ENCODE measurements at places on chromosomes 3 and 15.

DNA sequence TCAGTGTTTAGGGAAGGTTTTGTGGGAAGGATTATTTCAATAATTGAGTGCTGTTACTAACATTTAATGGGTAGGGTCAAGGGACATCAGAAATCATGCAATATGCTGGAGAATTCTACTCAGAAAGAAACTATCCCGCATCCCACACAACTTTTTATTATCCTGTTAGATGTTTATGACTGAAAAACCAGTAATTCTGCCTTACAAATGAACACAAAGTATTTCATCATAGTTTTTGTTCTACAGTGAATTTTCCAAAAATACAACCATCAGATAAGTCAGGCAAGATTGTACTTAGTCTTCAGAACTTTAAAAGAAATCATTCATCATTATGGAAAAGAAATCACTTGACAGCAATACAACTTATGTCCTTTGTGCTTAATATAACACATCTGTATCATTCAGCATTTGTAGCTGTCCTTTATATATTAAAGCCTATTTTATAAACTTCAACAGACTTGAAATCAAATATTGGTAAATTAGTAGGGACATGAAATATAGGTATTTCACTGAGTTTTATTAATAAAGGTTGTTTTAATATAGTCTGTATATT is 61.9 kb downstream of the TRPM7 start:
- no peak for DNase-seq

DNA sequence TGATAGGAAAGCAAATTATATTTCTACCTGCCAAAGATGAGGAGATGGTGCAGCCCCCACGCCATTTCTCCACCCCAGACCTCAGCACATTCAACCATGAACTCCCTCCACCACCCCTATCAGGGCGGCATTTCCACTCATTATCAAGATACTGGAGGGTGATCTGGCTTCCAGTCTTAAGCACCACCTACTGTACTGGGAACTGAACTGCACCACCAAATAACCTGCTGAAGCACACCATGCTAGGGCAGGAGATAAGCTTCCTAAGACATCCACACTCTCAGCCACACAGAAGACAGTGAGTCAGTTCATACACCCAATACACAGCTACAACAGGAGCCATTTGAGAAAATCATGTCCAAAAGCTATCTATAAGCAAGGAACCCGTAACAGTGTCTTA is 98.8 kb downstream of the FGF7 start:
- no peak for DNase-seq

- DNase-seq = no peak
Measured at GRCh38 chr3:168648321-168648720, 552.6 kb upstream of the GOLIM4 start.

DNA sequence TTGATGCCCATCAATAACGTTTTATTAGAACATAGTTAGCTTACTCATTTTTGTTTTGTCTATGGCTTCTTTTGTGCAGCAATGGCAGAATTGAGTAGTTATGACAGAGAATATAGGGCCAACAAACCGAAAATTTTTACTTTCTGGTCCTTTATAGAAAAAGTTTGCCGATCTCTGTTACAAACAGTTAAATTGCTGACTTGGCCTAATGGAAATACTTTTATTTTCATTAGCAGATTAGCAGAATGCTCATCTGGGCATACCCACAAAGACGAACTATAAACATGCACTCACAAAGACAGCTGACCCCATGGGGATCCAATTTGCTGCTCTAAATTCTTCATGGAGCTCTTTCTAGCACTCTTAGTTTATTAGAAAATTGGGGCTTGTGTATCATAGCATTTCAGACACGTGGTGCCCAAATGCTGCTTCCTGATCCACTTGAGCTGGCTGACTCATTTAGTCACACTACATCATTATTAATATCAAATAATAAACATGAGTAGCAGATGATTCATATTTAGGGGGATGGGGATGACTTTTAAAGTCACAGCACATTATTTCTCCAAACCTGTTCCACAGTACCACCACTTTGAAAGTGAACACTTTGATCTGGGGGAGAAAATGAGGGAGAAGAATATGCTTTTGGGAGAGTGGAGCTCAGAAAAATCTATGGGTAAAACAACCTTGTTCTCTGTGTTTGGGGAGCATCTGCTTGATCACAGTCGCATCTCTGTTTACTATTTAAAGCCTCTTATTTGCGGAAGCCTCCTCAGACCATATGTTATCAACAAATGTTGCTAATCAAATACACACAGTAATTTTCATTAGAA is 228.1 kb upstream of the FEZF2 start:
- DNase-seq = no peak

- DNase-seq = no peak
Measured at GRCh38 chr3:72401005-72401545, 447.2 kb downstream of the SHQ1 start.

GRCh38 chr15:47461652-47462141 is 255.6 kb upstream of the SEMA6D start:
- DNase-seq = no peak

DNA sequence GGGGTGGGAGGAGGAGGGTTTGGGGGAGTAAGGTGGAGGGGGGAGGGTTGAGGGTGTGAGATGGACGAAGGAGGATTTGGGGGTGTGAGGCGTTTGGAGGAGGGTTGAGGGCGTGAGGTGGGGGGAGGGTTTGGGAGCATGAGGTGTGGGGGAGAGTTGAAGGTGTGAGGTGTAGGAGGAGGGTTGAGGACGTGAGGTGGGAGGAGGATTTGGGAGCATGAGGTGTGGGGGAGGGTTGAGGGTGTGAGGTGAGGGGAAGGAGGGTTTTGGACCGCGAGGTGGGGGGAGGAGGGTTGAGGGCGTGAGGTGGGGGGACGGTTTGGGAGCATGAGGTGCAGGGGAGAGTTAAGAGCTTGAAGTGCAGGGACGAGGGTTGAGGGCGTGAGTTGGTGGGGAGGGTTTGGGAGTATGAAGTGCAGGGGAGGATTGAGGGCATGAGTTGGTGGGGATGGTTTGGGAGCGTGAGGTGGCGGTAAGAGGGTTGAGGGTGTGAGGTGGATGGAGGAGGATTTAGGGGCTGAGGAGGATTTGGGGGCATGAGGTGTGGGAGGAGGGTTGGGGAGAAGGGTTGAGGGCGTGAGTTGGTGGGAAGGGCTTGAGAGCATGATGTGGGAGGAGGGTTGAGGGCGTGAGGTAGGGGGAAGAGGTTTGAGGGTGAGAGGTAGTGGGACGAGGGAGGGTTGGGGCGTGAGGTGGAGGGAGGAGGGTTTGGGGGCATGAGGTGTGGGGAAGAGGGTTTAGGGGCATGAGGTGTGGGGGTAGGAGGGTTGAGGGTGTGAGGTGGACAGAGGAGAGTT is 1.2 kb downstream of the MLF1 start:
- no peak for DNase-seq

DNA sequence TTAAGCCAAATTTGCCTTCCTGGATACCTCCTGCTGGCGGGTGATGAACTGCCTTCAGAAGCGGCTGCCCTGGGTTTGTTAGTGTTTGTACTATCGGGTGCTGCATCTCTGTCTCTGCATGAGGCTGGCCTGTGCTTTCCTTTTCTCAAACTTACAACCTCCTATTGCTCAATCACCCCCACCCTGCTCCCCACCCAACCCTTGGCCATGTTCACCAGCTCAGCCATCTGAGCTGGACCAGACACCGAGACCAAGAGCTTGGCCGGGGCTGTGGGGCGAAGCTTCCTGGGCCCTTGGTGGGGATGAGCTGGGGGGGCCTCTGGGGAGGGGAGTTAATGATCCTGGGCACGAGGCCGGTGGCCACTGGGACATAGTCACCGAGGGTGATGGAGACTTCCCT is 16.8 kb upstream of the FBLN2 start:
- no peak for DNase-seq

GRCh38 chr3:114974387-114974786 is 172.7 kb downstream of the ZBTB20 start:
- DNase-seq = no peak

GRCh38 chr15:63109920-63110319 is 11.7 kb upstream of the LACTB start:
- no peak for DNase-seq

- no peak for DNase-seq
Measured at GRCh38 chr3:106326941-106327695, 458.3 kb upstream of the CBLB start.

DNA sequence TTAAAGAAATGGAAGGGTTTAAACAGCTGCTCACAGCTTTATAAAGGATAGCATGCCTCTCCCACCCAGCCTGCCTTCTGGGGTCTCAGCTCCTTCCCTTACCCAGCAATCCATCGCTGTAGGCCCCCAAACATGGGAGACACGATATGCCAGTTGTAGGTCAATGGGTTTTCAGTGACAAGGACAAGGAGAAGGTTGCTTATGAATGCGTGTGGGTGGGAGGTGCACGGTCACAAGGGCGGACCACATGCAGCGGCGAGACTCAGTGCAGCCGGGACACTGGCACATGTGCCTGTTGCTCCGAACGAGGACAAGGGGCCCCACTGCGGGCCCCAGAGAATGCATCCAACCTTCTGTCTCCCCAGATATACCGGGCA is 67.0 kb downstream of the MGLL start:
- no peak for DNase-seq

DNA sequence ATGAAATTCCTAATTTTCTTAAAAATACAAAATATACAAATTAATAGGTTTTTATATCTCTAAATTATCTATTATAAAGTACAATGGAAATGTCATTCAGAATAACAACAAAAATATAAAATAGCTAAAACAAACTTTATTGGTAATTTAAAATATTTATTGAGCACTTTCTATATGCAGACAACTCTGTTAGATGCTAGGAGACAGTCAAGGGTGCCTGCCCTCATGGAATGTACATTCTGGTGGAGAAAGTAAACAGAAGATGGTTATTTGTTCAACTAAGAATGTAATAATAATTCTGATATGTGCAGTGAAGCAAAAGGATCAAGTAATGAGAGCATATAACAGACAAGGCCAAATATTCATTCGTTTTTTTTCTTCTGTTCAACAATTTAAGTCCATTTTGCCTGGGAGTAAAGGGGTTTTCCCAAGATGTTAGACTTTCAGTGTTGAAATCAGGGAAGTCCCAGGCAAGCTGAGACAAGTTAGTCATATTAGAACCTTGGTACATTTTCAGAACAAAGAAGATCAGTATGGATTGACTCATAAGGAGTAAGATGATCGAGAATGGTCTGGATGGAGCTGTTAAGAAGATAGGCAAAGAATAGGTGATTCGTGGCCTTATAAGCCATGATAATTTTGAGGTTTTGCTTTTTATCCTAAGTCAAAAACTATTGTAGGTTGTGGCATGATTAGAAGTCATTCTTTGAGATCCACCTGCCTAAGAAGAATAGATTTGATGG is 150.2 kb upstream of the MLF1 start:
- no peak for DNase-seq

- no peak for DNase-seq
Measured at GRCh38 chr15:42194513-42194912, 13.6 kb downstream of the VPS39 start.

DNA sequence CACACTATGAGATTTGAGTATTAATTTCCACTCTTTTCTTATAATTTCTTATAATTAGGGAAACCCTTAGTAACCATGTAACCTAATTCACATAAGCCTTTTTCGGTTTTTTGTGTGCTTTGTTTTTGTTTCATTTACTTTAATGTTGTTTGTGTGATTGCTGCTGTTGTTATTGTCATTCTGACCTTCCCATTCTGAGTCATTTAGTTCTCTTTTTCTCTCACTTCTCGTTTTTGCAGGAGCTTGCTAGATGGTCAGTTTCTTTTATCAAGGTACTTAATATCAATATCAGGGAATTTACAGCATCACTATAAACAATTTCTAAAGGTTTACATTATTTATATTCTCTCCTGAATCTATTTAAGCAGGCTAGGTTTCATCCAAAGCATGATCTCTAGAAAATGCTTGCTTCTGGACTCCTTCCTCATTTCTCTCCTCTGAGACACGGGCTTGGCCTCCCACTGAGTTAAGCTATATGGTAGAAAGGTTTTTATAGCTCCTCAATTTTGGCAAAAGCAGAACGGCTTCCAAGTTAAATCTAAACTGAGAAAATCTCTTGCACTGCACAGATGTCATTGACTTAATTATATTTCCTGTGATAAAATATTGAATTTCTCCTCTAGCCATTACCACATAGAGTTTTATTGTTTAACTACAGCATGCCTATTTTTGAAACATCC is 534.2 kb downstream of the NSUN3 start:
- no peak for DNase-seq

DNA sequence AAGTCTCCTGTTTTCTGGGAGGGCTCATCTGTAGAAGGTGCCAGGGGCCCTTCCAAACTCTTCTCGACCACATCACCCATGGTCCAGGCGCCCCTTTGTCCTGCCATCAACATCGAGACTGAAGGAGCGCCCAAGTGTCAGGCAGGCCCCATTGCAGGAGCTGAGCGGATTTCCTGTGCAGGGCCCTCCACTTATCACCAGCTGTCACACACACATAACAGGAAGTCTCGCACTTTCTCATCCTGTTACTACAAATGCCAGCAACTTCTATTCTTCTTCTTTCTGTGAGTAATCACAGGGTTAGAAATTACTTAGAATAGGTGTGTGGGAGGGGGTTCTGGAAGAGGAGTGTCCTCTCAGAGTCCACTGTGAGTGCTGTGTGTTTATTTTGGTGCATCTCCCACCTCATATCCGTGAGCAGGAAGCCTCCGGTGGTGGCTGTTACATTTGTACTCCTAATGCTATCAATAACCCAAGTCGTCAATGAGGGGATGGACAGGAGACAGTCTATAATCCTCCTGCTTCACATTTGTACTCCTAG is at the start of gene KLHL6:
Gene KLHL6, minus strand, starts transcription at position 166 of the 541 bp plus-strand sequence. Its CDS starts 53 bp downstream, at position 113.
- no peak for DNase-seq

DNA sequence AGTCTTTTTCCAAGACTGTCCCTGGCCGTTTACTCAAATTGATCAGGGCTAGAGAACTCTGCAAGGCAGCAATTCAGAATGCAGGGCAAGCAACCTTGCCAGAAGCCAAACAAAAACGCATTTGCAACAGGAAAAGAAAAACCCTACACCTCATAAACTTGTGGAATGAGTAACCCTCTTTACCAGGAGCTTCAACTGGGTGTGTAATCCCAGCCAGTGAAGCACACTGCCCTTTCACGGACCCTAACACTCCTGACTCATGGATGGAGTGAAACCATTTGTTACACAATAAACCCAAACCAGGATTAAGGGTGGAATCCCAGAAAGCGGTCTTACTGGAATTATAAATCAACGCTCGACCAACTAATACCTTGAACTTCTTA is 14.8 kb upstream of the LDHAL6B start:
- DNase-seq = no peak

GRCh38 chr3:42043099-42043813 is 47.9 kb upstream of the TRAK1 start:
- peak; percentile 89 for DNase-seq

- no peak for DNase-seq
Measured at GRCh38 chr15:52717481-52717880, 38.3 kb upstream of the ATOSA start.

- DNase-seq = no peak
Measured at GRCh38 chr3:62604298-62604697, 230.9 kb upstream of the FEZF2 start.

DNA sequence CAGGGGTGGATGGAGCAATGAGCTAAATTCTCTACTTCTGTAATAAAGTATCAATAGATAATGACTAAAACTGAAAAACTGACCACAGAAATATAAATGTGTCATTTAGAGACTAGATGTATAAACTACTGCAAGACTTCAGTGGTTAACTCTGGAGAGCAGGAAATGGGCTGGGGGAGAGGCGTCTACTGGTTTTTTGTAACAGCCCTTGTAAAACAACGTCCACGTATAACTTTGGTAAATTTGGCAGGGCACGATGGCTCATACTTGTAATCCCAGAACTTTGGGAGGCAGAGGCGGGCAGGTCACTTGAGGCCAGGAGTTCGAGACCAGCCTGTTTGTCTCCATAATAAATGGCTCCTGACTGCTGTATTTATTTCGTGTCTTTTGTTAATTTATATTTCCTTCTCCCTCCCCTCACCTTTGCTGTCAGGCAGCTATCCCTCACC is 12.5 kb downstream of the RAB27A start:
- DNase-seq = no peak

- no peak for DNase-seq
Measured at GRCh38 chr15:23806980-23807379, 119.9 kb upstream of the NDN start.
